ENCODE measurements at places on chromosomes 13 and 19. TPM values are rescaled to one million over a fixed set of nuclear protein-coding genes. Genes with fewer than 3 reads are reported as not detected.
A peak's percentile ranks its signal among the peaks of the same experiment; 100 is the strongest.

IZUMO4 gene
- total RNA-seq, result 15.3 TPM

APOC1 gene
- total RNA-seq, result not detected

FGF21 gene
- not detected for total RNA-seq

TRIM28 gene
- total RNA-seq, result 525 TPM

SEMA6B gene
- total RNA-seq, result not detected

MBD3L2 gene
- total RNA-seq, result not detected

KANK3 gene
- total RNA-seq, result 1.4 TPM

MEDAG gene
- total RNA-seq, result not detected

DNA sequence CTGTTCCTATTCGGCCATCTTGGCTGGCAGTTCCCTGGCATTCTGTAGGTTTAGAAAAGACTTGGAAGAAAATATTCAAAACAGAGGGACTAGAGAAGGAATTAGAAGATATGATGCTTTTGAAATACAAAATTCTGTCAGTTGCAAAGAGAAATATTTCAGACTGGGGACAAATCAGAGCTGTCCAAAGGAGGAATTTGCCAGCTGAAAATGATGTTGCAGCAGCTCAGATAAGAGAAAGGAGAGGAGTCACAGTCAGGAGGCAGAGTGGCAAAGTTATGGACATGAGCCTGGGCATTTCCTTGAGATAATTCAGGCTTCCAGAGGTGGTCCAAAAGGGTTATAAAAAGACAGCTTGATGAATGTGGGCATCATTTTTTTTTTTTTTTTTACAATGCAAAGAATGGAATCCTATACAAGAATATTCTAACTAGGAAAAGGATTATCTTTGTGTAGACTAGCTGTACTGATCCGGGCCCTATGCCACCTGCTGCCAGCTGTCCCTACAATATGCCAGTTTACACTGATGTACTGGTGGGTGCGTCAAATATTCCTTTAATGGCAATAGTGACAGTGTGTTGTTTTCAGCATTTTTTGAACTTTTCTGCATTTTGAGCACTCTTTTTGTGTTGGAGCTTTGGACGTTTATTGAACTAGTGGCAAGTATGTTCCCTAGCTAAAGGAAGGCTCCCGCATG lies 31.8 kb upstream of the CBY2 start:
- no peak for DNase-seq

- no peak for DNase-seq
Measured at GRCh38 chr19:13007292-13008045, 12.2 kb downstream of the NFIX start.

DNA sequence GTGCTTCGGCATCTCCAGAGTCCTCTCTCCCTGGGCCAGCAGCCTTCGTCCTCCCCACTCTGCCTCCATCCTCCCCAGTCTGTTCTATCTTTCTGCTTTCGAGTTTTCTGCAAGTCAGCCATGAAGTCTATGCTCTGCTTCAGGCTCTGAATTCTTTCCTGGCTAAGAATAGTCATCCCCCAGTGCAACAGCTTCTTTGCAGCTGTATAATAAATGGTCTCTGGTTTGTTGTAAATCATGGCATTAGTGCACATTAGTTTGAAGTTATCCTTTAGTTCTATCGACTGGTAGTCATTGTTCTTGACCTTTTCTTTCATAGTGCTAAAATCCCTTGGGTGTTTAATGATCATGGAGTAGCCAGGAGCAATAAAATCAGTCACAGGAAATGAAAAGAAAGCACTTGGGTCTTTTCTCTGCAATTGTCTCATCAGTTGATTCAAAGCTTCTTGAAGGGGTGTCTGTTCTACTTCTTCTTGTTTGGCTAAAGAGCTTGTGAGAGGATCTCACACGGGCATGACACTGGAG lies 46.2 kb upstream of the SOX21 start:
- DNase-seq, result no peak

- DNase-seq, result no peak
Measured at GRCh38 chr13:73767747-73768315, 366.4 kb downstream of the KLF12 start.

- DNase-seq, result no peak
Measured at GRCh38 chr13:22298530-22298929, 627.7 kb downstream of the FGF9 start.

DNA sequence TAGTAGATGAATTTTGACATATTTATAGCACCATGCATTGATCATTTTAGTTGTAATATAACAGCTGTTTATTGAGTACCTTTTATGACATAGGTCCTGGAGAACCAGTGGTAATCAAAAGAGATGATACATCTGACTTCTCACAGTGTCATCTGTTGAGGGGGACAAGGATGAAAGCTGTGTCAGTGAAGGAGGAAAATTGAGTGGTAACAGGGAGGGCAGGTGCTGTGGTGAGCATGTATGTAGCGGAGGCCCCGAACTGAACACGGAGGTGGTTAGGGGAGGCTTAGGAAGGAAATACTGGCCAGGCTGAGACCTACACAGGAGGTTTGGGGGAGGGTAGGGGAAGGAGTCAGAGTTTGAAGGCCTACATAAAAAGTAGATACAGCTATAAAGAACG lies 199.7 kb downstream of the GGACT start:
- DNase-seq, result no peak

GRCh38 chr19:41206456-41206855 lies 12.6 kb upstream of the AXL start:
- no peak for DNase-seq

DNA sequence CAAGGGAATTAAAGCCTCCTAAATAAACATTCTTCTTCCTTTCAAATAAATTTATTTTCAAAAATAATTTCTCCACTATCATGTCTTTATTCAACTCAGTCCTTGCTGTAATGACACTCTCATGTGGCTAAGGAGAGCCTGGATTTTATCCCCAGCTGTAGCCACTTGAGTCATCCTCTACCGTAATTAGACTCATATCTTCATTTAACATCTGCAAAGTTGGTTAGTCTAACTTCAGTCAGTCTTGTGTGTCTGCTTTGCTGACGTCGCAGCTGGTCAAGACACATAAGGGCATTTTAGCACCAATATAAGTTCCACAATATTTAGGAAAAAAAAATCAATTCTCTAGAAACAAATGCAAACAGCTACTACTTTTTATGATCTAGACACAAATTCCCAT lies 776.4 kb upstream of the ATXN8OS start:
- no peak for DNase-seq

GRCh38 chr19:42081584-42082203 lies 5.7 kb downstream of the ZNF574 start:
- no peak for DNase-seq

GRCh38 chr19:56712611-56713276 lies 41.2 kb upstream of the ZNF835 start:
- no peak for DNase-seq

DNA sequence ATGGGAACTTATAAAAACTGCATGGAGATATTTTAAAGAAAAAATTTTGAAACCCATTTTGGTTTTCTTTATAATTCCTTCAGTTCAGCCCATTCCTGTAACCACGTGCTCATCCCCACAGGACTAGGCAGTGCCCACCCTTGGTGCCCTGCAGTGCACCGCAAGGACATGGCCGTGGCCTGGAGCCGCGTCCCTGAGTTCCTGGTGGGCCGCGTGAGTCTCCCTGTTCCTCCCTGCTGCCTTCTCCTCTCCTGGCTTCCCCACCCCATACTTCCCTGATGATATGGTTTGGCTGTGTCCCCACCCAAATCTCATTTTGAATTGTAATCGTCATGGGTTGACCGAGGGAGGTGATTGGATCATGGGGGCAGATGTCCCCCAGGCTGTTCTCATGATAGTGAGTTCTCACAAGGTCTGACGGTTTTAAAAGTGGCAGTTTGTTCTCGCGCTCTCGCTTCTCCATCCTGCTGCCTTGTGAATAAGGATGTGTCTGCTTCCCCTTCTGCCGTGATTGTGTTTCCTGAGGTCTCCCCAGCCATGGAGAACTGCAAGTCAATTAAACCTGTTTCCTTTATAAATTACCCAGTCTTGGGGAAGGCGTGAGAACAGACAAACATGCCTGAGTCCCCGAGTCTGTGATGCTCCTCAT lies 31.6 kb upstream of the TFDP1 start:
- DNase-seq, result no peak

DNA sequence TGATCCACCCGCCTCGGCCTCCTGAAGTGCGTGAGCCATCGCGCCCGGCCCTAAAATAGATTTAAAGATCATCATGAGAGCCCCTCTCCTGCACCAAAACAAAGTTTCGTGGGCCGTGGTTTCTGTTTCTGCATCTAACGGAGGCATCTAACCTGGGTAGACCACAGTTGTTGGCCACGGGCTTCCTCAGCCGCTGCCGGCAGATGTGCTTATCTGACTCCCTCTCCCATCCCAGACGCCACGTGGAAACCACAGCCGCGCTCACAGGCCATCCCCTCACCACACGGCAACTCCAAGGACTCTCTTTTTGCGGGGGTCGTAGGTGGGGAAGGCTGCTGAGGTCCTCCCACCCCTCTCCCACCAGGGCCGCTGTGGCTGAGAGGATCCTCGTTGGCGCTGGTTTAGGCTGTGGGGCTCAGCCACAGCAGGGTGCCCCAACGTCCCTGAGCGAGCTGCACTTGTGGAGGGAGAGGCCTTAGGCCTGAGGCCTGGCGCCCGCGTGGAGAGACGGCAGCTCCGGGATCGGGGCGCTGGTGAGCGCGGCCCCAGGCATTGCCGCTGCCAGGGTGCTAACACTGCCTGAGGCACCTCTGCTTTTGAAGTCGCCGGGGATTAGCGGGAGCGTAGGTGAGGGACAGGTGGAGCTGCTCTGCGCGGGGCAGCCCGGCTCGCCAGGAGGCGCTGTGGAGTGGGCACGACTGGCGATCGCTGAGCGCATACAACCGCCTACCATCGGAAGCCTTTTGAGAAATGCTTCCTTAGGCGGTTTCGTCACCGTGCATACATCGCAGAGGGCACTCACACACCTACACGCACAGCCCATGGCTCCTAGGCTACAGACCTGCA lies 8.9 kb downstream of the ZSCAN1 start:
- no peak for DNase-seq

DNA sequence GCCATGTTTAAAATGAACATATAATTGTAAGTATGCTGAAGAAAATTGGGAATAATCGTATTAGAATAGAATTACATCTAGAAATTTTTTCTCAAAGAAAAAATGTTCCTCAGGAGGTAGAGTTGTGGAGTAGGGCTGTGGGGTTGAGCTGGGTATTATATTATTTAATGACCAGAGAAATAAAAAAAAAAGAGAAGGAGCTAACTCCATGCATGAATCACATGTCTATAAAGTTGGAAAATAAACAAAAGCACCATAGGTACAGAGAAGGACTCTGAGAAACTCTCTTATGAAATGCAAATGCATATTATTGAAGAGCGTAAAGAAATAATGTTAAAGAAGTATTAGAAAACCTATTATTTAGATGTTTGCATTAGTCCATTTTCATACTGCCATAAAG lies 405.5 kb downstream of the EFNB2 start:
- no peak for DNase-seq

GRCh38 chr19:17762505-17763229 lies 11.4 kb downstream of the FCHO1 start:
- DNase-seq, result no peak

DNA sequence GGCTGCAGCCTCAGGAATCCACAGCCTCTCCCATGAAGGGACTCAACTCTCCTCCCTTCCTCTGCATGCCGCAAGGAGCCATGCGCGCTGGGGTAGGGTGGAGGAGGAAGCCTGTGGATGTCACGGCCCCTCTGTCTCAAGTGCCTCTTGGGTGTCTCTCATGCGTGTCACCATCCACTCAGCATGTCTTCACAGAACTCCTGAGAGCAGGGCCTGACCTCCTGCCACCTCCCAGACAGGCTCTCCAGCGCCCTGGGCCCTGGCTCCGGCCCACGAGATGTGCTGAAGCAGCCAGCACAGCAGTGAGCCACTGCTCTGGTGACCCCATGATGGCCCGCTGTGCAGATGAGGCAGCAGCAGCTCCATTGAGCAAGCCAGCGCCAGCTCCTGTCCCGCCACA lies 25.9 kb upstream of the SPACA7 start:
- no peak for DNase-seq

GRCh38 chr19:44689290-44690130 lies 9.4 kb upstream of the CEACAM16 start:
- DNase-seq, result peak; percentile 86

DNA sequence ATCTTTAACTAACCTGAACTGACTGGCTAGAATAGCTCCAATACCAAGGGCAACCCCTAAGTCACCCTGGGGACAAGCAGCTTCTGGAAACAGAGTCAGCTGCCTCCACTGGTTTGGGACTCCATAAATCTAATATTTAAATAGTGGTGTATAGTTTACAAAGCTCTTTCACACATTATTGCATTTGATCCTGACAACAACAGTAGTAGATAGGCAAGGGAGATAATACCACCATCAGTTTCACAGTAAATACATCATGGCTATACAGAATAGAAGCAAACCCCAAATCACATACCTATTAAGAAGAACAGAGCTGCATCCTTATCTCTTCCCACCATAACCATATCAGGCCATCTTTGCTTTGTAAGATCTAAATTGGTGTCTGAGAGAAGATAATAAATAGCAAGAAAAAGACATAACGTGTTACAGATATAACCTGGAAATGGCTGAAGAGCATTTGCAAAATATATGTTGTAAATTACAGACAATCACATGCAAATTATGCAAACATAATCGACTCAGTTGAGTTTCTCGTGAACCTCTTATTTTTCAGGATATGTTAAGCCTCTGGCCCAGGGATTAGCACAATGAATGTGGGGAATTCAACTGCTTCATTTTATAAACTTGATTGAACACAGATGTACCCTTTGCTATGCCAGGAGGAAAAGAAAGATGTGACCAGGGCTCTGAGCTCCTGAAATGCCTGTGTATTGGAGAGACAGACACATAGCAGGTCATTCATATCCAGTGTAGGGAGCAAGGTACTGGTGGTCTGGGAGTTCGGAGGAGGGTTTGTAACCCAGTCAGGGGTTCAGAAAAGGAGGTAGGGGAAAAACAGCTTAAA lies 142.5 kb downstream of the SLC7A1 start:
- DNase-seq, result no peak

DNA sequence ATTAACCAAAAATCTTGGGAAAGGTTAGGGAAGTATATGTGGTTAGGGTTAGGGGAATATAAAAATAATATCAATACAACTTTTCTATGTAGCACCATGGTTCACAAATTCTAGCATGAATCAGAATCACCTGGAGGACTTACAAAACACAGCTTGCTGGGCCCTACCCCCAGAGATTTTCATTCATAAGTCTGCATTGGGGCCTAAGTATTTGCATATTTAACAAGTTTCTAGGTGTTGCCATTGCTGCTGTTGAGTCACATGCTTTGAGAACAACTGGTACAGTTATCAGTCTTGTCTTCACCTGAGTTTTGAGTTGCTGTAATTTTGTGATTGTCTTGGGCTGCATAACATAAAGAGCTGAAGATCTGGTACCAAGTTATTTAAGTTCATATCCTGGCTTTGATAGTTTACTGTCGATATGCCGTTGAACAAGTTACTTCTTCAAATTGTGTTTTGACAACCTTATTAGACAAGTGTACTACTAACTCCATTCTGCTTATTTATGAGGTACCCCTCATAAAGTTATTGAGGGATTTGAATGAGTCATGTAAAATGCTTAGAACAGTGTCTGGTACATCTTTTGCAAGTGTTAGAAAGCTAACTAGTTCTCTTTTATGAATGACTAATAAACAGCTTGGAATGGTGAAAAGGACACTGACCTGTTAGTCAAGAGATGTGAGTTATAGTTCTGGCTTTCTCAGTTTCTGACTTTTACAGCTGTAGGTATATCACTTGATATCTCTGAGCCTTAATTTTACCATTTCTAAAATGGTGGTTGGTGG lies 132.9 kb downstream of the PAN3 start:
- DNase-seq, result no peak

All from CD8-positive, alpha-beta T cell (primary cell).